ENCODE measurements at places on chromosomes 5 and 9. TPM values are rescaled to one million over a fixed set of nuclear protein-coding genes. Genes with fewer than 3 reads are reported as not detected.

Gene APBB3
- 6.2 TPM for total RNA-seq

Gene SEMA6A
- 0.39 TPM for total RNA-seq

Gene TNFSF8
- total RNA-seq = not detected

Gene PNPLA7
- 0.76 TPM for total RNA-seq

Gene FAM120AOS
- total RNA-seq = 49.2 TPM

Gene SH3GLB2
- total RNA-seq = 55.6 TPM

Gene HAND1
- 0.12 TPM for total RNA-seq

Gene PCDHB5
- 1.6 TPM for total RNA-seq

Gene CHSY3
- total RNA-seq = 0.13 TPM
